Pancreas (tissue), 10 donors: ENCODE measurements at places on chromosomes 12 and 14.

DNA sequence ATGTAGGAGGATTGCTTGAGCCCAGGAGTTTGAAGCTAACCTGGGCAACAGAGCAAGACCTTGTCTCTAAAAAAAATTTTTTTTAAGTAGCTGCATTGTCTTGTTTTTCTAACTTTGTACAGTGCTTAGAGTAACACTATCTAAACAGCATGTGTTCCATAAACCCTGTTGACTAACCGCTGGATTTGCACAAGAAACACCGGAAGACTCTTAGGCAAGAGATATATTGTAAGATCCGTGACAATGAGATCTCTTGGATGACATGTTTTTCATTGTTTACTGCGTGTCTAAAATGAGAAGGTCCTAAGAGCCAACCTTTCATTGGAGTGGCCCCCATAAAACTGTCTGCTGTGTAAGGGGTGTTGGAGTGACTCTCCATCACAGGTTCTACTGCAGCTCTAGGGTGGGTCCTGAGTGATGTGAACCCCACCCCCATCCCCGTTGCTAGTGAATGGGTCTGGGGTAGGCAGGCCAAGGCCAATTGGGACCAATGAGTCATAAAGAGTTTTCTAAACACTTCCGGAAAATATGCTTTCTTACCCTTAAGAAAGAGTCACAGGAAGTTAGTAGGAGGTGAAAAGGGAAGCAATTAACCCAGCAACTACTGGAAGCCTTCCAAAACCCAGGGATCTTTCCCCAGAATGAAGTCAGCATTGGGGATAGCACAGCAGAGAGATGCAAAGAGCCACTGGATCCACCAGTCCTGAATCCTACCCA, 24.3 kb upstream of the PCNX1 start:
- no peaks in the 10 kb centered on the region for H3K36me3 ChIP-seq
- H3K4me1 ChIP-seq, result no peaks in the 10 kb centered on the region
- peak overlapping the region; percentile 22 for H3K27ac ChIP-seq
- DNase-seq, result no peak
- no peak overlapping the region for H3K4me3 ChIP-seq
- H3K27me3 ChIP-seq, result no peaks in the 10 kb centered on the region

DNA sequence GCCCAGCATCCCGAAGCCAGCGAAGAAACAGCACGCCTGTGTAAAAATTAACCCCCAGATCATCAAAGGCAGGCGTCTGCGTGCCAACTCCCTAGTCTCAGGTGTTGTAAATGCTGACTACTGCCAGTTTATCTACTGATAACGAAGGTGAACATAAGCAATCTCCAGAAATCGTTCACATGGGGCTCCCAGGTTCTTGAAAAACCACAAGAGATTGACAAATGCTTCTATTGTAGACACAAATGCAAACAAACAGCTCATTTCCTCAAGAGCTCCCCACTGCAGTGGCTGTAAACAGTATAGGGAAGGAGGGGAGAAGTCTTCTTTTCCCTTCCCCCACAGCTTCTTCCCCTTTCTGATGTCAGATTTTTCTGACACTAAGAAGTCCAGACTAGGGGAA, 5.3 kb upstream of the PLEKHG3 start:
- no peaks in the 10 kb centered on the region for H3K36me3 ChIP-seq
- peaks cover 11% of the 10 kb centered on the region for H3K4me1 ChIP-seq
- DNase-seq, result peak; percentile 43
- peak overlapping the region; percentile 25 for H3K27ac ChIP-seq
- H3K27me3 ChIP-seq, result no peaks in the 10 kb centered on the region
- H3K4me3 ChIP-seq, result no peak overlapping the region

- H3K4me1 ChIP-seq, result no peaks in the 10 kb centered on the region
- no peak overlapping the region for H3K4me3 ChIP-seq
Observed at GRCh38 chr14:74952180-74952665, 3.2 kb downstream of the PGF start.

GRCh38 chr14:73662487-73662943, 17.7 kb downstream of the DNAL1 start:
- H3K36me3 ChIP-seq, result no peaks in the 10 kb centered on the region
- no peak for DNase-seq
- no peaks in the 10 kb centered on the region for H3K4me1 ChIP-seq
- H3K4me3 ChIP-seq, result no peak overlapping the region
- H3K27ac ChIP-seq, result no peak overlapping the region

DNA sequence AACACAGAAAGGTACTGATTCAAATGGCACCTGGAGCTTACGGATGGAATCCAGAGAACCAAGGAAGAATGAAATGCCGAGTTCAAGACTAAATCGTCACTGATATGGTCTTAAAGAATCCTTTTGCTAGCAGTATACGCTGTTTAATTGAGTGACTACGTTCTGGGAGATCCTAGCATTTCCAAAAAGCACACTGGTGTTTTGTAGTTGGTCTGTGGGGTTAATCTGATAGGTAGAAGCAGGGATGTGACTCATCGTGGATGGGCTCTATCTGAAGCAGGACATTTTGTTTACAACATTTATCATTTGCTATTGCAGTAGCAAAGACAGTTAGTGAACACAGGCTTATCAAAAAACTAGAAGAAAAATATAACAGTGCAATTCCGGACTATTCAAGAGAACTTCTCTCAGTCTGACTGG, 169.2 kb upstream of the HMGA2 start:
- no peak overlapping the region for H3K27ac ChIP-seq
- no peak for DNase-seq
- H3K4me3 ChIP-seq, result no peak overlapping the region
- H3K4me1 ChIP-seq, result no peaks in the 10 kb centered on the region
- no peaks in the 10 kb centered on the region for H3K27me3 ChIP-seq

- no peaks in the 10 kb centered on the region for H3K36me3 ChIP-seq
- H3K4me3 ChIP-seq, result no peak overlapping the region
- no peaks in the 10 kb centered on the region for H3K27me3 ChIP-seq
Observed at GRCh38 chr14:104494483-104494882, 85.1 kb upstream of the C14orf180 start.
